ENCODE measurements at places on chromosomes 6 and 20. TPM values are rescaled to one million over a fixed set of nuclear protein-coding genes. Genes with fewer than 3 reads are reported as not detected.
A peak's percentile ranks its signal among the peaks of the same experiment; 100 is the strongest.

DNA sequence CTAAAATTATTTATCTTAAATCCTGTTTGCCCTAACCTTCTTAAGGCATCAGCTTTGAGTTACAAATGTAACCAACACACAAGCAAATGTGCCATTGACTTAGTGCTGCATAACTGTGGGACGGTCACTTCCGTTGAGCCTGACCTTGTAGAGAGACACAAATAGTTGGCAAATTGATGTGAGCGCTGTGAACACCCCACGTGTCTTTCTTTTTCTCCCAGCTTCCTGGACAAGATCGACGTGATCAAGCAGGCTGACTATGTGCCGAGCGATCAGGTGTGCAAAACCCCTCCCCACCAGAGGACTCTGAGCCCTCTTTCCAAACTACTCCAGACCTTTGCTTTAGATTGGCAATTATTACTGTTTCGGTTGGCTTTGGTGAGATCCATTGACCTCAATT lies 56.4 kb downstream of the GNAS start:
- H3K4me3 ChIP-seq = no peak overlapping the region
- DNase-seq = peak; percentile 40
- H3K4me1 ChIP-seq = peaks cover 28% of the 10 kb centered on the region
- peak overlapping the region; percentile 71 for H3K27ac ChIP-seq

GRCh38 chr20:63553251-63553932 lies 567 bp upstream of the FNDC11 start:
- H3K36me3 ChIP-seq = no peaks in the 10 kb centered on the region
- H3K27ac ChIP-seq = no peak overlapping the region

- no peak for DNase-seq
- no peaks in the 10 kb centered on the region for H3K4me1 ChIP-seq
- H3K36me3 ChIP-seq = peaks cover 2% of the 10 kb centered on the region
- H3K27ac ChIP-seq = no peak overlapping the region
Observed at GRCh38 chr6:69390125-69390524, 406.7 kb downstream of the LMBRD1 start.

- H3K27ac ChIP-seq = no peak overlapping the region
- no peak overlapping the region for H3K4me3 ChIP-seq
- no peak for DNase-seq
- H3K27me3 ChIP-seq = peaks cover 11% of the 10 kb centered on the region
Observed at GRCh38 chr6:148628251-148628650, 118.6 kb upstream of the UST start.

DNA sequence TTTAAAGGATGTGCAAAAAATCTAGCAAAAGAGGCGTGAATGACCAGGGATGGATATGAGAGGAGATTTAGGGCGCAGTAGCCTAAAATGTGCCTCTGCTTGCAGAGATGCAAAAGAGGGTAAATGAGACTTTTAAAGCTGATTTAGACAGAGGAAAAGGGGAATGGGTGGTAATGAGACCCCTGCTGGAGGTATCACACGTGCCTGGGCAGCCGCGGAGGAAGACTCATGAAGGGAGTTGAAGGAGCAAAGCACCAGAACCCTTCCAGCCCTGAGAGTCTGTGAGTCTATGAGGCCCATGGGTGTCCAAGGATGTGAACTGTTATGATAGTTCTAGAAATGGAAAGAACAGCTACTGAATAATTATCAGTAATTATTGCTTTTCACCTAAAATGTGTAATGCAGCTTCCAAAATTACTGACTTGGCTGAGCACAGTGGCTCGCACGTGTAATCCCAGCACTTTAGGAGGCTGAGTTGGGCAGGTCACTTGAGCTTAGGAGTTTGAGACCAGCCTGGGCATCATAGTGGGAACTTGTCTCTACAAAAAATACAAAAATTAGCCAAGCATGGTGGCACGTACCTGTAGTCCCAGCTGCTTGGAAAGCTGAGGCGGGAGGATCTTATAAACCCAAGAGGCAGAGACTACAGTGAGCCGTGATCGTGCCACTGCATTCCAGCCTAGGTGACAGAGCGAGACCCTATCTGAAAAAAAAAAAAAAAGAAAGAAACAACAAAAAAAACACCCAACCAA lies 38.2 kb upstream of the TIAM2 start:
- H3K27ac ChIP-seq = no peak overlapping the region
- no peak for DNase-seq
- H3K27me3 ChIP-seq = no peaks in the 10 kb centered on the region
- H3K36me3 ChIP-seq = peaks cover 15% of the 10 kb centered on the region

DNA sequence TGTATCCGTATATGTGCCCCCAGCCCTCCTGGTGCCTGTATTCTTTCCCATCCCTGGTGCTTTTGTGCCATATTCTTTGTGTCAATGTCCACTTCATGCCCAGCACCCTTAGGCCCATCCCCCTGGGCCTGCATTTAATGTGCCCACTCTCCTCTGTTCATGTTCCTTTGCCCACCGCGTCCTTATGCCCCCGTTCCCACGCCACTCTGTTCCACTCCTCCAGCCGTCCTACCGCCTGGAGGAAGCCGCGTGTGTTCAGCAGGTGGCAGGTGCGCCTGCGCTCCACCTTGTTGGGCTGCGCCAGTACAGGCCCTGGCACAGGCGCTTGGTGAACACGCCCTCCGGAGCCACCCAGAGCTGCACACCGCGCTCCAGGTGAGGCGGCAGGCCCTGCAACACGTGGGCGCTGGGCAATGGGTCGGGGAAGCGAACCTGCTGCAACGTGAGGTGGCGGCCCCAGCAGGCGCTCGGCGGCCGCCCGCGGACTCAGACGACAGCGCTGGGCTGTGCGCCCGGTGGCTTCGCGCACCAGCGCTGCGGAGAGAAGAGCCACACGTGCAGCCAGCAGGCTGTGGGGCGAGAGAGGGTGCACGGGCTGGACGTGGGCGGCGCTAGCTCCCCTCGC lies 4.0 kb upstream of the FOXS1 start:
- H3K27ac ChIP-seq = no peak overlapping the region
- H3K4me3 ChIP-seq = no peak overlapping the region
- no peak for DNase-seq
- no peaks in the 10 kb centered on the region for H3K36me3 ChIP-seq

DNA sequence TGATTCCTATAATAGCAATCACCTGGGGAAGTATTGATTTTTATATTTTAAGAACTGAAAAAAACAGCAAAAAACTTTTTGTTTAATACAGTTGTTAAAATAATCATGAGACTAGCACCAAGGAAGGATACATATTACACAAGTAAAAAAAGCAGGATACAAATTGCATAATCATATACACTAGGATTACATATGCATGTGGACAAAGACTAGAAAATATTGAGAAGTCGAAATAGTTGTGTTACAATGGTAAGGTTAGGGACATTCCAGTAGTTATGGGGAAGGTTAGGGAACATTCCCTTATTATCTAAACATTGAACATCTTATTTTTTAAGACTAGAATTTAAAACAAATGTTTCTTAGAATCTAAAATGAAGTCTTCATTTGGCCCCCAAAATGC lies 9.5 kb downstream of the NUS1 start:
- no peak overlapping the region for H3K27ac ChIP-seq
- DNase-seq = no peak
- peaks cover 18% of the 10 kb centered on the region for H3K4me1 ChIP-seq
- H3K27me3 ChIP-seq = no peaks in the 10 kb centered on the region
- no peak overlapping the region for H3K4me3 ChIP-seq

DNA sequence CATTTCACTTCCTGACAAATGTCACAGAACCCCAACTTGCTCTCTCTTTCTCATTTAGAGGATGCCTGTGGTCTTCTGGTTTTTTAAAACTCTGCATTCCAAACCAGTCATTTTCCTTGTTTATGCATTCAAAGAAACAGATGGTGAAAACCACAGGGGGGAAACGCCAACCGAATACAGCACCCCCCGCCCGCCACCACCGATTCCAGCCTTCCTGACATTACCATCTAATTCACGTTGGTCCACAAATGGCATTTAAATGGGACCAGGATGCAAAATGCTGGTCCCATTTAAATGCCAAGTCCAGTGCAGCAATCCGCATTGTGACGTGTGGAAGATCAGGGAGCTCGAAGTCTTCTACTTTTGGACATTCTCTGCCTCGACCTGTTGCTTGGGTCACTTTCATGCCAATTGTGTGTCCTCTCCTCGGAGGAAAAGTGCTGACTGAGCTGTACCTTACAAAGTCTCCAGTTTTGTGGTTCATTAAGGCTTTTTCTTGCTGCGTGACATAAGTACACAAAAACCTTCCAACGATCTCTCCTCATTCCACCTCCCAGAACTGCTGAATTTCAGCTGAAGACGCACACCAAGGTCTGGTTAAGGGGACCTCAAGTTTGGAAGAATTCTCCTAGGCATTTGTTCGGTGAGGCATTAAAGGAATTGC lies 35.8 kb downstream of the NEDD9 start:
- DNase-seq = peak; percentile 83
- peaks cover 71% of the 10 kb centered on the region for H3K4me1 ChIP-seq
- H3K4me3 ChIP-seq = peak overlapping the region; percentile 58

GRCh38 chr20:13102694-13103093 lies 93.9 kb downstream of the SPTLC3 start:
- H3K4me3 ChIP-seq = no peak overlapping the region
- H3K4me1 ChIP-seq = peaks cover 19% of the 10 kb centered on the region

DNA sequence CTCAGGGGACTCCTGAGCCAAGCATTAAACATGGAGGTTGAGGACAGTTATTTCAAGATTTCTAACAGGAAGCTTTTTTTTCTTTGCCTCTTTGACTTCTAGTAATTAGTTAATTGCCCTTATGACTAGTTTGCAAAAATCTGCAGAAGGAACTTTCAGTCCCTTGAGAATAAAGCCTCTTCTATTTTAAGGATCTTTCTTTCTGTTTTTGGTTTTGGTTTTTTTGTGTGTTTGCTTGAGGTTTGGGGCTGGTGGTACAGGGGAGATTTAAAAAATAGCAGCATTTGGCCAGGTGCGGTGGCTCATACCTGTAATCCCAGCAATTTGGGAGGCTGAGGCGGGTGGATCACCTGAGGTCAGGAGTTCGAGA lies 259.3 kb downstream of the BMP7 start:
- no peak for DNase-seq
- H3K36me3 ChIP-seq = no peaks in the 10 kb centered on the region

GRCh38 chr6:161169035-161169434 lies 104.8 kb downstream of the AGPAT4 start:
- H3K4me1 ChIP-seq = peaks cover 27% of the 10 kb centered on the region
- no peak for DNase-seq
- H3K27me3 ChIP-seq = no peaks in the 10 kb centered on the region
- peaks cover 8% of the 10 kb centered on the region for H3K36me3 ChIP-seq

DNA sequence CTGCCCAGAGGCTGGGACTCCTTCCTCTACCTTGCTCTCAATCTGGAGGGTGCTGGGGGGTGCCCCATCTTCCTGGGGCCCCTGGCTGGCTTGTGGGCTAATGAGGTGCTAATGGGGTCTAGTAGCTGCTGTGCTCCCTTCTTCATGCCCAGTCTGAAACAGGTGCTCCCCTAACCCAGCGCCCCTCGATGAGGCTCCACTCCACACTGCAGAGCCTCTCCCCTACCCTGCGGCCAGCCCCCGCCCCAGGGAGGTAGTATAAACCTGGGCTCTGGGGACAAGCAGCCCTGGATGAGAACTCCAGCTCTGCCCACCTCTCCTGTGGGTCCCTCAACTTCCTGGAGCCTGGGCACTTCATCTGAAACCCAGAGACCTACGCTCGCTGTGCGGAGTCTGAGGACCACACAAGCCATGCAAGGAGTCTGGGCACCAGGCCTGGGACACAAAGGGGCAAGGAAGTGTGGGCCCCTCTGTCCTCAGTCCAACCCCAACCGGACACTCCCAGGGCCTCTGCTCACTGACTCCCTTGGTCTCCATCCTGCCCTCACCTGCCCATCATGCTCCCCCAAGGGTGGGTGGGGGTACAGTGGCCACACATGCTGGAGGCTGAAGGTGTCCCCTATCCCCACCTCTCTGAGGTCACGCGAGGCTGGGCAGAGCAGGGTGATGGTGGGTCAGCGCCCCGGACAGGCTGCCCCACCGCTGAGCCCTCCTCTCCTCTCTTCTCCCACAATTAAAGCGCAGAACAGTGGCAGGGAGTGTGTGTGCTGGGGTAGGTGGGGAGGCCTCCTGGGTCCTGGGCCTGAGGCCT lies 6.1 kb downstream of the RPL10A start:
- H3K27me3 ChIP-seq = no peaks in the 10 kb centered on the region
- H3K4me1 ChIP-seq = peaks cover 31% of the 10 kb centered on the region
- no peak for DNase-seq
- H3K36me3 ChIP-seq = peaks cover 25% of the 10 kb centered on the region
- peak overlapping the region; percentile 44 for H3K27ac ChIP-seq
- H3K4me3 ChIP-seq = no peak overlapping the region

DNA sequence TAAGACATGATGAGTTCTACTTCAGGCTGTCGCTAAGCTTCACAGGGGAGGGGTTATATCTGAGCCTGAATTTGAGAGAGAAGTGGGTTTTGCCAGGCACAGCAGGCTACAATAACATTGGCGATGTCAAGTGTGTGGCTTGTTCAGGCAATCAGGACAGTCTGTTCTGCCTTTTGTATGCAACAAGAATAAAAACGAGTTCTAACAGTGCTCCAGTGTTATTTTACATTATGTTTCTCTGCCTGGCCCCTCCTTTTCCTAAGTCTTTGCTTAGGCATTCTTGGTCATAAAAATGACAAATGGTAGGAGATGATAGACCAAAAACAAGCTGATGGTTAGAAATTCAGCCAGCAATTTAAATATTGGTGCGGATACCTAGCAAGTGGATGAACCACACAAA lies 26.8 kb downstream of the PAQR8 start:
- H3K4me3 ChIP-seq = no peak overlapping the region
- H3K4me1 ChIP-seq = peaks cover 15% of the 10 kb centered on the region
- H3K27ac ChIP-seq = no peak overlapping the region
- no peaks in the 10 kb centered on the region for H3K27me3 ChIP-seq
- H3K36me3 ChIP-seq = peaks cover 3% of the 10 kb centered on the region
- DNase-seq = no peak

DNA sequence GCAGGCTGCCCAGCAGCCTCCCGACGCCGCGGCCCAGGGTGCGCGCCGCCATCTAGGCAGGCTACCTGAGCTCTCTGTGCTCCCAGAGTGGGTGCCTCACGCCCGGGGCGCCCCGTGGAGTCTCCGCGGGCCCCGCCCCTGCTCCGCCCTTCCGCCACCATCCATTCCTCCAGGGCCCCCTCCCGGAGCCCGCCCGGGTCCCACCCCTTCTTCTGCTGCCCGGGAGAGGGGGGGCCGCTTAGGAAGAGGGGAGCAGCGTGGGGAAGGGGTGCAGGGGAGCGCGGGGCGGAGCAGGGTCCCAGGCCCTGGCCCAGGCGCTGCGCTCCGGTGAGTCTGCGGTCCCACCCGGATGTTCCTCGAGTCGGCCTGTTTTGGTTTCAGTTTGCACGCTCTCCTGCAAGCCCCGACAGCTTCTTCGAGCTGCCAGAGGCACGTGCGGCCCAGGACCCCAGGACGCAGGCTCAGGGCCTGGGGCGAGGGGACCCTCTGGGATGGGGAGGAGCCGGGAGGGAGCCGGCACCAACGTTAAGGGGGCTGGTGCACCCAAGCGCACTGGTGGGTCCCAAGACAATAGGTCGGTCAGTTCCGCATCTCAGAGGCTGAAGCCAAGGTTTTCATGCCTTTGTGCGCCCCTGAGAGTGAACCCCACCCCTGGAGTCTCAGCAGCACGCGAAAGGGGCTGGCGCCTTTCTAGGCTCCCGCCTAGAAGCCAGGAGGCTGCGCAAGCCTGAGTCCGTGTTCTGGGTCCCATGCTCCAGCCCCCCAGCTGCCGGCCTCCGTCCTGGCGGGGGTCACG lies at the start of gene ACSS1:
TSS of gene ACSS1 (minus strand) at position 89 of the 796 bp plus-strand sequence. CDS start at position 52, 37 bp downstream.
- H3K36me3 ChIP-seq = no peaks in the 10 kb centered on the region
- H3K4me1 ChIP-seq = peaks cover 35% of the 10 kb centered on the region
- H3K27me3 ChIP-seq = peaks cover 45% of the 10 kb centered on the region
- H3K4me3 ChIP-seq = peak within 1 kb of the TSS; percentile 75

The MUCL3 gene
- not detected for total RNA-seq

The DEFB124 gene
- total RNA-seq = not detected

The MMP24 gene
- total RNA-seq = 0.63 TPM

The DTD1 gene
- total RNA-seq = 26.2 TPM

The ECT2L gene
- 0.13 TPM for total RNA-seq

The ZNF165 gene
- total RNA-seq = 0.78 TPM

The CAGE1 gene
- 0.19 TPM for total RNA-seq
